Frontal cortex (tissue), 4 donors: ENCODE measurements at places on chromosomes 13 and 19. TPM values are rescaled to one million over a fixed set of nuclear protein-coding genes. Genes with fewer than 3 reads are reported as not detected.

GRCh38 chr19:19209372-19209771 lies 2.4 kb upstream of the NCAN start:
- no peak for DNase-seq

CD209 gene
- 0.82 TPM for total RNA-seq

GRCh38 chr13:109687559-109688448 lies 98.6 kb downstream of the IRS2 start:
- no peak for DNase-seq

DNA sequence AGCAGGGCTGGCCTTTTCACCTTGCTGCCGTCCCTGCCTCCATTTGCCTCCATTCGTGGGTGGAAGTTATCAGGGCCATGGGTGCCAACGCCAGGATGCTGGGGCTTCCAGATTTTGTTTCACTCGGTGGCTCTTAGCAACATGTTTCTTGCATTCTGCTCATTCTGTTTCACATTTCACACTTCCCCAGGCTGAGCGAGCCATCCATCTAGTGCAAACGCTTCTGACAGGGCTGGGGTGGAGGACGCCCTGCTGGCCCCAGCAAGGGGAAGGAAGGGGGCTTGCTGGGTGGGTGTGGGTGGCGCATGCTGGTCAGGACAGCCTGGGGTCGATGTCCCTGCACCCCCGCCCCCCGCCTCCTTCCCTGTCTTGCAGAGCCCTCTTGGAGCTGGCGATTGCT lies 165.2 kb downstream of the URI1 start:
- no peak for DNase-seq

FUT3 gene
- total RNA-seq = not detected
